Temporal lobe (tissue), 4 donors: ENCODE measurements at places on chromosomes 3 and 15. TPM values are rescaled to one million over a fixed set of nuclear protein-coding genes. Genes with fewer than 3 reads are reported as not detected.

The SOX14 gene
- not detected for total RNA-seq

The MYEF2 gene
- 88.0 TPM for total RNA-seq

The CASR gene
- total RNA-seq: not detected

The MYL3 gene
- 0.49 TPM for total RNA-seq

The OCA2 gene
- 2.7 TPM for total RNA-seq

The ATP13A5 gene
- 0.49 TPM for total RNA-seq

The SKOR1 gene
- total RNA-seq: 0.25 TPM

The SCAANT1 gene
- not detected for total RNA-seq

The GPR149 gene
- 1.7 TPM for total RNA-seq

The DCLK3 gene
- 2.7 TPM for total RNA-seq

The GPR62 gene
- 0.25 TPM for total RNA-seq

The SGO1 gene
- total RNA-seq: 2.0 TPM

The SH3GL3 gene
- 129 TPM for total RNA-seq

The RETNLB gene
- not detected for total RNA-seq

The CCDC39 gene
- total RNA-seq: 0.49 TPM

The CLDN18 gene
- total RNA-seq: under 0.01 TPM
